ENCODE measurements at places on chromosomes 5 and 9.

DNA sequence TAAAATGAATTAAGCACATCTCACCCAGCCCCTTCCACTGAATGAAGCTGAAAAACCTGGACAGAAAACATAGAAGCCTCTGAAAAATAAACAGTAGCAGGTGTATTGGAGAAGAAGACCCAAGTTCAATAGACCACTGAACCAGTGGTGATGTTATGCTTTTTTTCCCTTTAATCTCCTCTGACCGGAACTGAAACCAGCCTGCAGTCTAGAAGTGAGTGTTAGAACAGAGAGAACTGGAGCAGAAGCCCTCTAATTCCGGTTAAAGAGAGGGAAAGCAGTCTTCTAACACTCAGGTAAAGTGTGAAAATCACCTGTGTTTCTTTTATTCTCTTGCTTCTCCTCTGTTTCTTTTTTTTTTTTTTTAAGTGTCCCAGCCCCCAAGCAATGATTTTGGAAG lies 83.5 kb upstream of the CCL21 start:
- no peak for DNase-seq

GRCh38 chr9:87445646-87446045 lies 52.0 kb upstream of the DAPK1 start:
- DNase-seq, result no peak

GRCh38 chr5:36839489-36840476 lies 36.8 kb upstream of the NIPBL start:
- no peak for DNase-seq

DNA sequence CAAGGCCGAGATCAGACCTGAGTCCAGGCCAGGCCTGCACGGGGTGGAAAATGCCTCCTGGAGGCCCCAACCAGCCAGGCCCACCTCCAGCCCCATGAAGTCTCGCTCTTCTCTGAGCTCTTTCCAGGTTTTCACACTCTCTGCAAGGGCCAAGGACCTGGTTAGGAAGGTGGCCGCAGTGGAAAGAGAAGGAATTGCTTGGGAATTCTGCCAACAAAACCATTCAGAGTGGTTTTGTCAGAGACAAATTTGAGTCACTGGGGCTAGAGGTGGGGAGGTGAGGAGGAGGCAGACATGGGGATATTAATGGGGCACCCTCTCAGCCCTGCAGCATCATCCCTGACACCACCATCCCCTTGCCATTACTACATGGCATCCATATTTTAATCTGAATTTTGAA lies 261.0 kb downstream of the ROR2 start:
- no peak for DNase-seq

DNA sequence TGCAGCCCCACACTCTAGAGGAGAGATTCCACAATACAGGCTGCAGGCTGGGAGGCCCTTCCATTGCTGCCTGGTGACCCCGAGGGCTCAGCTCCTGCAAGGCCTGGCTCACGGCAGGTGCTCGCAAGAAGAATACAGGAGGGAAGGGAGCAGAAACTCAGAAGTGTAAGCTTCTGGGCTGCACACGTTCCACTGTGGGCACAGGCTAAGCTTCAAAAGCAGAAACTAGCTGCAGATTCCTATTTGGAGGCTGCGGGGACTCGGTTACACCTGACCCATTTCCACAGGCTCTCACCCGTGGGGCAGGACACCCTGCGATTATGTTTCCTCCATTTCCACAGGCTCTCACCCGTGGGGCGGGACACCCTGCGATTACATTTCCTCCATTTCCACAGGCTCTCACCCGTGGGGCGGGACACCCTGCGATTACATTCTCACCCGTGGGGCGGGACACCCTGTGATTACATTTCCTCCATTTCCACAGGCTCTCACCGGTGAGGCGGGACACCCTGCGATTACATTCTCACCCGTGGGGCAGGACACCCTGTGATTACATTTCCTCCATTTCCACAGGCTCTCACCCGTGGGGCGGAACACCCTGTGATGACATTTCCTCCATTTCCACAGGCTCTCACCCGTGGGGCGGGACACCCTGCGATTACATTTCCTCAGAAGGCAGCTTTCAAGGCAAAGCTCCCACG lies 10.3 kb downstream of the LPCAT1 start:
- peak; percentile 28 for DNase-seq

- DNase-seq, result no peak
Measured at GRCh38 chr9:90921104-90921503, 119.5 kb downstream of the SYK start.
